ENCODE measurements at places on chromosomes 16 and 17.

- no peak for DNase-seq
These were observed 114.3 kb upstream of the C16orf82 start for GRCh38 chr16:26952411-26952810.

DNA sequence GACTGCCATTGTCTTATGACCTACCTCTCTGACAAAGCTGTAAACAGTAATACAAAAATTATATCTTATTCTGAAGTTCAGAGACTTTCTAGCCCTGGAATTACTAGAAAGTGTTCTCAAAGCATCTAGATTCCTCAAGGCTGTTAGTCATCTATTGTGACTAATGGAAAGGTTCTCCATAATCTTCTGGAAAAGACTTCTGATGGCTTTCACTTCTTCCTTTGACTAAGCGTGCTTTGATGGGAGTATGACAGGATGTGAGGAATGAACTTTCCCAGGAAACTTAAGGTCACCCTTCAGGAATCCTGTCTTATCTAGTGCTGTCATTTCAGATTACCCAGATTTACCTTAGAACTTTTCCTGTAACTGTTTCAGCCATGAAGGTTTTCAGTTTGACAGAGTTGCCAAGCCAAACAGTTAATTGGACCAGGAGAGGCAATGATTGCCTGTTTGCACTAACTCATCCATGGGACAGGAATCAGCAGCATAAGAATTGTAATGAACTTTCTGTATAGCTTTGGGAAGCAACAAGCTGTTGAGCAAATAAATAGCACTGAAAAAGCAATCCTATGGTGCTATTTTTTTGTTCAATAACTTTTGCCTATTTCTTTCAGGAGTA, 43.5 kb downstream of the AP2B1 start:
- DNase-seq: no peak

- DNase-seq: no peak
These were observed 8.2 kb downstream of the FAM20A start for GRCh38 chr17:68592682-68593641.

DNA sequence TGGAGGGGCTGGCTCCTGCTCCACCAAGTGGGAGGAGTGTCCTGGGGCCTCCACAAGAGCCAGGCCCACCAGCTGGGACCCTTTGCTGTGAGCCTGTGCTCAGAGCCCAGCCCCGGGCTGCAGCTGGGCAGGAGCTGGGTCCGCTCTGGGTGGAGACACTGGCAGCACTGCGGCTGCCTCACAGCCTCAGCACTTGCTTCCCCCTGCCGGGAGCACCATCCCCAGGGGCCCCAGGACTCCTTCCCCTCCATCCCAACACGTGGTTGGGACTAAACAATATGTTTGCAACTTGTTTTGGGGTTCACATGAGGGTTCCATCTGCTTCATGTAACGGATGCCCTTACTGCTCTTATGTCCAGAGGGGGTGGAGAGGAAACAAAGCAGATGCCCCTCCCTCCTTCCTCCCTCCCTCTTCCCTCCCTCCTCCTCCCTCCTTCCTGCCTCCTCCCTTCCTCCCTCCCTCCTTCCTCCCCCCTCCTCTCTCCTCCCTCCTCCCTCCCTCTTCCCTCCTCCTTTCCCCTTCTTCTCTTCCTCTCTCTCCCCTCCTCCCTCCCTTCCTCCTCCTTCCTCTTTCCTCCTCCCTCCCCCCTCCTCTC, 16.3 kb upstream of the CBFA2T3 start:
- no peak for DNase-seq

DNA sequence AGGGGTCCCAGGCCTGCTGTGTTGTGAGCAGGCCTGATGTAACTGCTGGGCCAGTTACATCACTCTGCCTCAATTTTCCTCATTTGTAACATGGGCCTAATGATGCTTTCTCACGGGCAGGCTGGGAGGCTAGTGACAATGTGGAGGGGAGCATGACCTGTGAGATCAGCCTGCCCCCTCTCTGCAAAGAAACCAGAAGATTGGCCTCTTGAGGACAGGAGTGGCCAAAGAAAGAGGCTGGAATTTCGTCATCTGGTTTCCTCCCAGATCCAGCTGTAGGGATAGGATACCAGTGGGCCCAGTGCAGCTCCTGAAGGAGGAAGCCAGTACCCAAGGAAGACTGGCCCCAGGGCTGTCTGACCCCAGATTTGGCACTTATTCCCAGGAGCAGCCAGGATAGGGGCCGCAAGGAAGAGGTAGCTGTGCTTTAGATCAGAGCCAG, 615 bp upstream of the SREBF1 start:
- no peak for DNase-seq

DNA sequence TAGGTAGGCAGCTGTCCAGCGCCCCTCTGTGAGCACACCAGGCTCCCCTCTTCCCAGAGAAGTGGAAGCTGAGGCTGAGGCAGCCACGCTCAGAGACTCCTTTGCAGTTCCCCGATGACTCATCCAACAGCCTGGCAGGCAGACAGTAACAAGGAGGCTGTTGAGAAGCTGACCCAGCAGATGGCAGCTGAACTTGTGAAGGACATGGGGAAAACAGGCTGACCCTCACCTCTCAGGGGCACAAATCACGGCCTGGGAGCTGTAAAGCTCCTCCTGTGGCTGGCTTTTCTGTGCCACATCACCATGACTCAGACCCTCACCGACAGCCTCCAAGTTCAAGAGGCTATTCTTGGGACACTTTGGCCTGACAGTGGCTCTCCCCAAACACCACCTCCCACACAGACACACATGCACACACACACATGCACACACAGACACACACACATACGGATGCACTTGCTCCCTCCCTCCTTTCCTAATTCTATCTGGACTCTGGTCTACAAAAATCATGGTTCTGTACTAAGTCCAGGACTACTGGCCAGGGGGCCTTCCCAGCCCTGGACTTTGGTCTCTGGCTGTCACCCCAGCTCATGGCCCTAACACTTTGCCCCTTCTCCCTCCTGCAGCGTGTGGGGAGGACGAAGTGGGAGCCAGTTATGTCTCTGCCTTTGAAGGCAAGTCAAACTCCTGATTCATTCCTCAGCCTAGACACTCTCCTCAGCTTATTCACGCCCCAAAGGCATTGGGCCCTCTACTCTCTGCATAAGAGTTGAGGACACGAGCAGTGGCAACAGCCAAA, 23.2 kb downstream of the MAP3K14 start:
- DNase-seq: no peak

DNA sequence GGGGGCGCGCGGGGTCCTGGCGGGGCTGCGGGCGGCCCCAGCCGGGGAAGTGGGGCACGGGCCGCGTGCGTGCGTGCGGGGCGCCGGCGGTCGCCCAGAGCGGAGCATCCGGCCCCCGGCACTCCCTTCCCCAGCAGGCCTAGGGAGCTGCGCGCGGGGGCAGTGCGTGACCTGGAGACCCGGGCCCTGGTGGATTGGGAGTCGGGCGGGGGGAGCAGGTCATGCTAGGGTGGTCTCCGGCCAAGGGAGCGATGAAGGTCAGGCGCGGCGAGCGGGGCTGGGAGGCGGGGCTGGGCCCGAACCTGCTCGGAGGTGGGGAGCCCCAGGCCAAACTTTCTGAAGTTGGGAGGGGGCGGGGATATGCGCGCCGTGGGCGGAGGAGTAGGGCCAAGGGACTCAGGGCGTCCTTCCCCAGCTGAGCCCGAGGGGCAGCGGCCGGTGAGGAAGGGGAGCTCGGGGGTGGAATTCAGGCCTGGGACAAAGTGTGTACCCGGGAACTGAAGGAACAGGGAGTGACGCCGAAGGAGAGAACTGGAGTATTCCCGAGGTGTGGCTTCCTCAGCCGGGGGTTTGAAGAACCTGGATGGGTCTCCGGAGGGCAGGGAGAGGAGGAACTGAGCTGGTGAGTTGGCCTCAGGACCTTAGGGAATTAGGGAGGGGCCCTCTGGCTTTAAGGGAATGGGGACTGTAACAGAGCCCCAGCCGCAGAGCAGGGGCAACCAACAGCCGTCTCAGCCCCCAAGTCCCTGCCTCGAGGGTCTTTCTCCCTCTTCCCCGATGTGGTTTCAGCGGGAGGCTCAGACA, 589 bp downstream of the XYLT2 start:
- DNase-seq: peak; percentile 61

- no peak for DNase-seq
These were observed 29.3 kb downstream of the CEP295NL start for GRCh38 chr17:78873519-78874340.

GRCh38 chr16:4517812-4518680, 20.5 kb downstream of the CDIP1 start:
- DNase-seq: no peak

- DNase-seq: no peak
These were observed 2.0 kb downstream of the B3GNT9 start for GRCh38 chr16:67148656-67149275.

DNA sequence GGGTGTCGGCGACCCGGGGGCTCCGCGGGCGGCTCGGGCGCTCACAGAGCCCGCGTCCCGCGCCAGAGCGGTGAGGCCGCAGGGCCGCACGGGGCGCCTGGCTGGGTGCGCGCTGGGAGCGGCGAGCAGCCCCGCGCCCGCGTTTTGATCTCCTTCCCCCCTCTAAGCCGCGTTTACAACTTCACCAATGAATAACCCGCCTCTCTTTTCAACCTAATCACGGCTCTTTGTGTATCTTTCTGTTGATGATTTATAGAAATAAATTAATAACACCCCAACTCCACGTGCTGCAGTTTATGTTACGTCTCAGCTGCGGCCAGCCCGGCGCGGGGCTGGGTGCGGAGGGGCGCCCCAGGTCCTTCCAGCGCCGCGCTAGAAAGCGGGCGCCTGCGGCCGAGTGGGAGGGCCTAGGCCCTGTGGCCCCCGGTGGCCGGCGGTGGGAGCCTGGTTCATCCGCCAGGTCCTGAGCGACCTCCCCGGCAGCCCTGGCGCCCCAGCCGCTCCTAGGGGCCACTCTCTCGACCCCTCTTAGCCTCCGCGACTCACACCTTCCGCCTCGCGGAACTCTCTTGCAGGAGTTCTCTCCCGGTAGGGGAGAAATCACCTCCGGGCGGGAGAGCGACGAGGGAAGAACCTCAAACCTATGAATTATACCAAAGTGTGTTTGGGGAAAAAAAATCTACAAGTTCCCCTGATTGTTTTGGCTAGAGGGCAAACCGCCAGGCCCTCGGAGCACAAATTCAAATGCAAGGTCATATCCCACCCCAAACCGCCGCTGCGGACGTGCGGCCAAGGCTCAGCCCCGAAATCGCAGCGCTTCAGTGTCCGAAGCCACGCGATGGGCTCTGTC, 1.9 kb downstream of the HNF1B start:
- DNase-seq: peak; percentile 11

DNA sequence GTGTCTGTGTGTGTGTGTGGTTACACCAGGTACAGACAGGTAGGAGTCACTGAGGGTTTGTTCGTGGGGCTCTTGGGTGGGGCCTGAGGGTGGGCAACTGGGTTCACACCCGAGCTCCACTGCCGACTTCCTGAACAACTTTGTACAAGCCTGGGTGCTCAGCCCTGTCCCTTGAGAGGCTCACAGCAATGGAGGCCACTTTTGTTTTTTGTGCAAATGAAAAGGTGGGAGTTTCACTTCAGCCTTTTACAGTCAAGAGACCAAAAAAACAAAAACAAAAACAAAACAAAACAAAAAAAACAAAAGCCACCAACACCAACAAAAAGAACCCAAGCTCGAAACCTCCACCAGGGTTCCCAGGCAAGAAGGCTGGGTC, 2.4 kb downstream of the RHBDF2 start:
- no peak for DNase-seq

GRCh38 chr16:87033021-87033471, 284.1 kb downstream of the C16orf95 start:
- DNase-seq: no peak

- no peak for DNase-seq
These were observed 99.2 kb upstream of the ZNF750 start for GRCh38 chr17:82938873-82939620.
